ENCODE measurements at places on chromosomes 4 and X. TPM values are rescaled to one million over a fixed set of nuclear protein-coding genes. Genes with fewer than 3 reads are reported as not detected.

USP51 gene
- total RNA-seq = 7.6 TPM

IL1RAPL1 gene
- total RNA-seq = 11.2 TPM

GIMD1 gene
- not detected for total RNA-seq

NR3C2 gene
- 32.6 TPM for total RNA-seq

PDE5A gene
- total RNA-seq = 70.8 TPM

HOPX gene
- total RNA-seq = 25.7 TPM

DDX60 gene
- 24.8 TPM for total RNA-seq

CLOCK gene
- 20.3 TPM for total RNA-seq

EIF2S3 gene
- 218 TPM for total RNA-seq

CT45A3 gene
- total RNA-seq = 0.18 TPM

GAGE12F gene
- not detected for total RNA-seq

NIPAL1 gene
- total RNA-seq = 6.8 TPM

ZNF185 gene
- total RNA-seq = 16.5 TPM

SMARCAD1 gene
- total RNA-seq = 43.8 TPM

MAPK10 gene
- total RNA-seq = 155 TPM

GPR50 gene
- not detected for total RNA-seq
